ENCODE measurements at places on chromosomes 1 and 21.

- DNase-seq, result peak; percentile 55
Measured at GRCh38 chr1:78333502-78333901, 157.3 kb upstream of the PTGFR start.

GRCh38 chr1:113895098-113895497 is 7.7 kb upstream of the BCL2L15 start:
- no peak for DNase-seq

- no peak for DNase-seq
Measured at GRCh38 chr1:97593192-97593591, 327.6 kb downstream of the DPYD start.

- peak; percentile 37 for DNase-seq
Measured at GRCh38 chr1:2234762-2235113, 6.6 kb downstream of the SKI start.

DNA sequence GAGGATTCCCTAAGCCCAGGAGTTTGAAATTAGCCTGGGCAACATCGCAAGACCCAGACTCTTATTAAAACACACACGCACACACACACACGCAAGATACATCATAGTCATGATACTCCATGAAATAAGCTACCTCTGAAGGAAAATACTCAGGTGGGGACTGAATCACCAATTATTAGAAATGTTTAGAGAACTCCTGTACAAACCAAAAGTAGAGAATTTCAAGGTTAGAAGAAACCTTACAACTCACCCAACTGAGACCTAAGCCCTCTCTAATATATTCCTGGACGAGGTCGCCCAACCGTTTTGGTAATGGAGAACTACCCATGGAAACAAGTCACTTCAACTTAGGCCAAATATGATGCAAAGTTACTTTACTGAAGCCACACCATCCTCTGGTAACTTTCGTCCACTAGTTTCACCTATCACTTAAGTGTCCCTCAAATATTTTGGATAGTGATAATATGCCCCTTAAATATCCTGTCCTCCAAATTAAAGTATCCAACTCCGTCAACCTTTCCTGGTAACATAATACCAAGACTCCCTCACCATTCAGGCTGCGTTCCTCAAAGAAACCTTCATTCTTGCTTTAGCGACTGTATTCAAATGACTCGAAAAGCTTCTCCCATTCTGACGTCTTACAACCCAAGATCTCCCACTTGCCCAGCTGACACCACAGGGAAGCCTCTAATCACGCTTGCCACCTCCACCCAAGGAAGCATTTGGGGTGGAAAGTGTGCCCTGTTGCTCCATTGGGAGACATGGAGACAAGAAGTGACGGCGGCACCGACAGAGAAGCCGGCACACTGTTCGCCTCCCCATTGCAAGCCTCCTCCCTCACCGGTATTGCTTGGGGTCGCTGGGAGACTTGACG is 856 bp downstream of the NRDC start:
- DNase-seq, result peak; percentile 17
